ENCODE measurements at places on chromosomes 2 and 18. TPM values are rescaled to one million over a fixed set of nuclear protein-coding genes. Genes with fewer than 3 reads are reported as not detected.
A peak's percentile ranks its signal among the peaks of the same experiment; 100 is the strongest.

Gene ZNF521
- total RNA-seq, result 57.1 TPM

Gene REEP1
- not detected for total RNA-seq

Gene AKAIN1
- not detected for total RNA-seq

Gene TBR1
- not detected for total RNA-seq

Gene IL18R1
- total RNA-seq, result 0.38 TPM

DNA sequence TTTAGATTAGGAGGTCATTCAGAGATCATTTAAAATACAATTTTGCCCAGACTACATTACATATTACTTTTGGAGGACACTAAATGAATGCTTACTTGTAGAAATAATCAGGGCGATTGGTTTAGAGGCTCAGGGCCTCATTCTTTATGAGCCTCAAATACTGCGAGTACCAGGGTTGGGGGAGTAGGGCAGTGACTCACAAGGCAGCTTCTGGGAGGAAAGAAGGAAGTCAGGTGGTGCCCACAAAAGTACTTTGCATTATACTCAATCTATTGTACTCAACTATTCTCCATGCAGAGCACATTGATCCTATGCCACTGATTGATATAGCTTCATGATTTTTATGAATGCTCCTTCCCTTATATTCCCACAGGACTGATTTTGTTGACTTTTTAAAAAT, 166.9 kb downstream of the SOCS6 start:
- H3K4me1 ChIP-seq, result no peaks in the 10 kb centered on the region
- H3K4me3 ChIP-seq, result no peak overlapping the region
- peaks cover 22% of the 10 kb centered on the region for H3K27me3 ChIP-seq
- H3K36me3 ChIP-seq, result no peaks in the 10 kb centered on the region
- H3K27ac ChIP-seq, result no peak overlapping the region
- no peak for DNase-seq

DNA sequence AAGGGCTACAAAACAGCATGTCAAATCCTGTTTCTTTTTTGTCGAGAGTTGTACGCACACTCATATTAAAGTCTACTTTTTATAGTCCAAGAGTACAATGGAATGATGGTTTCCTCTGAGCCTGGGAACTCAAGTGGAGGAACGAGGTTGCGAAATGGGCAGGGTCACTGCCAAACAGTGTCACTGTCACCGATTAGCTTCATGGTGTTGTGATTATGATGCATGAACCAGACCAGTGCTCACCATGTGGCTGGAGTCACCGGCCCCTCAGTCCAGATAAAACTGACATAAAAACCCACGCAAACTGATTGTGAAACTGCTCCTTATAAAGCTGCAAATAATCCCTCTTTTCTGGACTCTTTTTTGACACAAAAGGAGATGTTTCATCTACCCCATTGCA, 122.0 kb downstream of the COPS8 start:
- H3K4me1 ChIP-seq, result peaks cover 68% of the 10 kb centered on the region
- H3K27ac ChIP-seq, result peak overlapping the region; percentile 84
- peak; percentile 34 for DNase-seq
- H3K27me3 ChIP-seq, result no peaks in the 10 kb centered on the region
- H3K36me3 ChIP-seq, result no peaks in the 10 kb centered on the region

GRCh38 chr2:239394346-239394945, 6.4 kb downstream of the HDAC4 start:
- H3K27ac ChIP-seq, result no peak overlapping the region
- H3K4me3 ChIP-seq, result no peak overlapping the region
- no peaks in the 10 kb centered on the region for H3K27me3 ChIP-seq
- peaks cover 19% of the 10 kb centered on the region for H3K4me1 ChIP-seq

GRCh38 chr2:114442510-114442909, at the start of gene DPP10:
Gene DPP10 (plus strand): TSS chr2:114442641.
- no peak for DNase-seq
- no peaks in the 10 kb centered on the region for H3K36me3 ChIP-seq
- no peak within 1 kb of the TSS for H3K27ac ChIP-seq

- no peak for DNase-seq
- no peaks in the 10 kb centered on the region for H3K36me3 ChIP-seq
- H3K4me1 ChIP-seq, result no peaks in the 10 kb centered on the region
- no peak overlapping the region for H3K4me3 ChIP-seq
- no peaks in the 10 kb centered on the region for H3K27me3 ChIP-seq
Measured at GRCh38 chr2:13414897-13415296, 698.2 kb downstream of the TRIB2 start.

- no peaks in the 10 kb centered on the region for H3K36me3 ChIP-seq
- H3K27me3 ChIP-seq, result no peaks in the 10 kb centered on the region
- no peak overlapping the region for H3K27ac ChIP-seq
- no peak for DNase-seq
- H3K4me3 ChIP-seq, result no peak overlapping the region
Measured at GRCh38 chr2:114160263-114160981, 270.5 kb downstream of the ACTR3 start.

- DNase-seq, result no peak
- H3K4me3 ChIP-seq, result no peak overlapping the region
- no peaks in the 10 kb centered on the region for H3K27me3 ChIP-seq
- H3K4me1 ChIP-seq, result peaks cover 3% of the 10 kb centered on the region
- no peaks in the 10 kb centered on the region for H3K36me3 ChIP-seq
Measured at GRCh38 chr2:100178085-100178788, 35.8 kb upstream of the AFF3 start.

DNA sequence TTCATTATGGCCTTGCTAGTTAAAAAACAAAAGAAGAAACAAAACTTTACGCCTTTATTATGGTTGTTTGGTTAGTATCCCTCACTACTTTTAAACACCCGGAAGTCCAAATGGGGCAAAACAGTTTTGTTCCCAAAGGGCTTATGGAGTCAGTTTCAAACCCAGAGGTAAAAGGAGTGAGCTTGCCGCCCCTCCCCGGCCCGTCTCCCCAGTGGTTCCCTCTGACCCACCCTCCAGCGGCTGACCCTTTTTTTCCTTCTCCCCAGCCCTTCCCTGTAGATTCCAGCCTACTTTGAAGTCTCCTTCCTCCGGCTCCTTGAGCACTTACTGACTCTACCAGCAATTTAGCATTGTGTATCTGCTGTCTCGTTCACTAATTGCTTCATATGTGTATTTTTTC, 209.2 kb downstream of the ICOS start:
- H3K27ac ChIP-seq, result peak overlapping the region; percentile 48
- peaks cover 43% of the 10 kb centered on the region for H3K27me3 ChIP-seq
- H3K4me1 ChIP-seq, result peaks cover 10% of the 10 kb centered on the region
- no peaks in the 10 kb centered on the region for H3K36me3 ChIP-seq
- no peak for DNase-seq
- peak overlapping the region; percentile 69 for H3K4me3 ChIP-seq

DNA sequence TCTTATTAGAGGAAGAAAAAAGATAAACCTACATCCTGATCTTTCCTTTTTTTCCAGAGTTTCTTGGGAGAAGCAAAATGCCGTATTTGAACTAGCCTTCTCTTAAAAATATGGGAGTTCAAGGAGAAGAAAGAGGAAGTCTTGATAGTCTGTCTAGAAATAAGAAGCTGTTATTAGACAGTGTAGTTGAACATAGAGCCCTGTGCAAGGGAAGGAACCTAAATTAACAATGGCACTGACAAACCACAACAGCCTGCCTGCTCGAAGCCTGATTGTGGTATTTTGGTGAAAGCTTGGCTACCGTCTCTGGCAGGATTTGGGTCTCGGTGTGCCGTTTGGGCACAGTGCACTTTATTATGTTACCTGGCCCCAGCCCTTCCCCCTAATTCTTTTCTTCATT, 17.1 kb downstream of the SMARCAL1 start:
- no peak for DNase-seq
- no peaks in the 10 kb centered on the region for H3K27me3 ChIP-seq
- no peak overlapping the region for H3K27ac ChIP-seq
- H3K36me3 ChIP-seq, result peaks cover 58% of the 10 kb centered on the region

DNA sequence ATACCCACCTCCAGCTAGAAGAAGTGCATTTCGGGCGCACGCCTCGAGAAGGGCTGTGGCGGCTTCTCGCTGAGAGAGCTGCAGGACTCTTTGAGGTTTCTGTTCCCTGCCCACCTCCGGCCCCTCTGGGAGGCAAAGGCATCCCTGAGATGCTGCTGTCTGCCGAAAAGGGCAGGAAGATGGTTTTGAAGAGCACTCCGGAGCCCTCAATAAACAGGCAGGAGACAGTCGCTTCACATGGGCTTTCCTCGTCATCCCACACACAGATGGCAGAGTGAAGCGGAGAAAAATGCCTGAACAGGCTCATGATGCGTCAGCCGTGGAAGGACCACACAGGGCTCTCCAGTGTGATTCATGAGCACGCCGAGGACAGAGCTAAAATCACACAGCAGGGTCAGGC, 25.4 kb upstream of the GLI2 start:
- no peak overlapping the region for H3K27ac ChIP-seq
- no peaks in the 10 kb centered on the region for H3K27me3 ChIP-seq
- no peak overlapping the region for H3K4me3 ChIP-seq
- no peaks in the 10 kb centered on the region for H3K36me3 ChIP-seq
- peaks cover 32% of the 10 kb centered on the region for H3K4me1 ChIP-seq
- no peak for DNase-seq

DNA sequence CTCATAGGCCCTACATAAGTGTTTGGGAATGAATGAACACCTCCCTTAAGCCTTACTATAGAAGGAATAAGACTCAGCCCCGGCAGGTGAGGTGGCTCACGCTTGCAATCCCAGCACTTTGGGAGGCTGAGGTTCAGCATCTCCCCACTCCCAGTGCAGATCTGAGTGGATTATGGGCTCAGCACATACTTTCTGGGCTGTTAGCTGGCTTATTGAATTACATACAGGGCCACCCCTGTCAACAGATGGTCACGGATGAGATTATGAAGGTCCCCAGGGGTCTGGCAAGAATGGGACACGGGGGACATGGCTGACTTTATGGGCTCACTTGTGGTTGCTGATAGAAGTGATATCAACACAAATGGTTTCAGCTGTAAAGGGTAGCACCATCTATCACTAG, 322.3 kb downstream of the TSN start:
- peak; percentile 57 for DNase-seq
- H3K36me3 ChIP-seq, result no peaks in the 10 kb centered on the region
- no peak overlapping the region for H3K4me3 ChIP-seq
- H3K27me3 ChIP-seq, result peaks cover 3% of the 10 kb centered on the region
- no peaks in the 10 kb centered on the region for H3K4me1 ChIP-seq
- no peak overlapping the region for H3K27ac ChIP-seq

DNA sequence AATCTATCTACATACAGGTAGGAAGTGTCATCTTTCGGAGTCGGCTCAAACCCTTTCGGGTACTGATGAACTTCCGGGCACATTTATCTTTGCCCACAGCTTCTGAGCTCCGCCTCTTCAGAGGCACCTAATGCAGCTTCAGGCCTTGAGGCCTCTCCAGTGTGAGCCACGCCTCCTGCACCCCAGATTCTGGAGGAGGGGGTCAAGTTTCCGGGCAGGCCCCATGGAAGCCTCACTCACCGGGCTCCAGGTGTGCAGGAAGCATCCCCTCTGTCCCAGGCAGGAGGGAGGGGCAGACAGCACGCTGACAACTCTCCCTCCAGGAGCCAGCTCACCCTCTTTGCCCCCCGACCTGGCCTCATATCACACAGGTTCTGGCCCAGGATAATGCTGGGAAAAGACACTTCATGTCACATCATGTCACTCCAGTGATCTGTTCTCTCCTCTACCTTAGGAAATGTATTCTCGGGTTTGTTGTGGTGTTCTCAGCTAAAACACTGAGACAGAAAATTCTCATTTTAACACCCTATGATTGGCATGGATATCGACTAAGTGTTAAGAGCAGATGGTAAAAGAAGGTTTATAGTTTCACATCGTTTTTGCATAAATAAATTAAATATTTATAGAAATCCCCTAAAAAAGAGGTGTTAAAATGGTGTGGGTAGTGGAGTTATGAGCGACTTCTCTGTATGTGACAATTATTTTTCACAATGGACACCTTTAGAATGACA, 46.2 kb upstream of the COPS8 start:
- no peaks in the 10 kb centered on the region for H3K27me3 ChIP-seq
- H3K27ac ChIP-seq, result no peak overlapping the region
- no peak overlapping the region for H3K4me3 ChIP-seq

DNA sequence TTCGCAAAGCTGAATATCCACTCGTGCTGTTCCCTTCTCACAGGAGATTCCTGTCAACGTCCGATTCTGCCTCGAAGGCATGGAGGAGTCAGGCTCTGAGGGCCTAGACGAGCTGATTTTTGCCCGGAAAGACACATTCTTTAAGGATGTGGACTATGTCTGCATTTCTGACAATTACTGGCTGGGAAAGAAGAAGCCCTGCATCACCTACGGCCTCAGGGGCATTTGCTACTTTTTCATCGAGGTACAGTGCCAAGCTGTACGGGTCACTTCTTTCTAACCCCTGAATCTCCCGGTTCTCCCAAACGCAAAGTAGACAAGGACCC, 14.6 kb downstream of the CNDP2 start:
- H3K27me3 ChIP-seq, result no peaks in the 10 kb centered on the region
- no peak for DNase-seq
- no peak overlapping the region for H3K4me3 ChIP-seq
- no peaks in the 10 kb centered on the region for H3K4me1 ChIP-seq
- H3K27ac ChIP-seq, result no peak overlapping the region

DNA sequence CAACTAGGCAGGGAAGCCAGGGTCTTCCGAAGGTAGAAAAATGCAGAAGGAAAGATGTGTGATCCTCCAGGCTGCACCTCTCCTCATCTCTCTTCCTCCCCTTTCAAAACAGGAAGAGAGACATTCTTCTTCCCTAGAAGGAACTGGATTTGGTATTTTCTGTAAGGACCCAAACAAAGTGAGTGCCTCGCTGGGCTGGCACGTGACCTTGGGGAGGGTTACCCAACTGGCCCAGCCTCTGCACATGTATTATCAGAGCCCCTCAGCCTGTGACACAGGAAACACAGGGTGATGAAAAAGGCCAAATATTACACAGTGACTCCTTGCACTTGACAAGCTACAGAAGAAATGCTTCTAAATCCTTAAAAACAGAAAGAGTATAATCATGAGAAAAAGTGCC, 2.3 kb downstream of the HJURP start:
- H3K36me3 ChIP-seq, result no peaks in the 10 kb centered on the region
- H3K4me3 ChIP-seq, result peak overlapping the region; percentile 100
- H3K27ac ChIP-seq, result peak overlapping the region; percentile 19
- H3K27me3 ChIP-seq, result no peaks in the 10 kb centered on the region
- H3K4me1 ChIP-seq, result peaks cover 32% of the 10 kb centered on the region

GRCh38 chr2:182015334-182016109, 29.9 kb downstream of the PPP1R1C start:
- H3K36me3 ChIP-seq, result peaks cover 4% of the 10 kb centered on the region
- H3K27me3 ChIP-seq, result no peaks in the 10 kb centered on the region
- H3K4me1 ChIP-seq, result peaks cover 15% of the 10 kb centered on the region
- no peak overlapping the region for H3K27ac ChIP-seq

All from osteocyte (in vitro differentiated cells).